T-helper 2 cell (primary cell): ENCODE measurements at places on chromosomes 1 and 21.

DNA sequence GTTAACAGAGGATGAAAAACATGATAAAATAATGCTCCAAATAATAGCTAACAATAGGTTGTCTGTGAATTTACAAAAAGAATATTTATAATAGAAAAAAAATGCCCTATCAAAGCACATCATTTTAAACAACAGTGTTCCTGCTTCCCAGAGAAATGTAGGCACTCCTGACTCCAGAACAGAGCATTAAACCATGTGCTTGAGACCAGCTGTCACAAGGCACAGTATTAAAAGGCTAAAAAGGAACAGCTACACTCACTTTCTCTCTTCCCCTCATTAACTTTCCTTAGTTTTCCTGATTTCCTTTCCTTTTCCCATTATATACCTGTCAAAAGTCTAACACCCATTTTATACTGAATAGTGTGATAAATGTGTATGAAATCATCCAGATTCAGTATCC is 10.9 kb downstream of the VAV3 start:
- no peak for DNase-seq

DNA sequence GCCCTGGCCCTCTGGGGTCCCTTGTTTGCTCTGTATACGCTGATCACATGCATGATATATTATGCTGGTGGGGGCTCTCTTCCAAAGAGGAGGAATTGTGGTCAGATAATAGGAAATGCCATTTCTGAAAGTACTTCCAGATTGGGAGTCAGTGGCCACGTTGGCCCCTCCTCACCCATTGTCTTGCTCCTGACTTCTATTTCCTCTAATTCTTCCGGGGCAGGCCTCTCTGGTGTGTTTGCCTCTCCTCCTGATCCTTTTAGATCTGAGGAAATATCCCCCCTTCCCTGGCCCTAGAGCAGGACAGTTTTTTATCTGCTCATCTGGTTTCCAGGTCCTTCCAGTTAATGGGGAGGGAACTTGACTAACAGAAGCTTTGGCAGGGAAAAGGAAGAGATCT is 2.9 kb downstream of the VANGL2 start:
- DNase-seq: no peak

DNA sequence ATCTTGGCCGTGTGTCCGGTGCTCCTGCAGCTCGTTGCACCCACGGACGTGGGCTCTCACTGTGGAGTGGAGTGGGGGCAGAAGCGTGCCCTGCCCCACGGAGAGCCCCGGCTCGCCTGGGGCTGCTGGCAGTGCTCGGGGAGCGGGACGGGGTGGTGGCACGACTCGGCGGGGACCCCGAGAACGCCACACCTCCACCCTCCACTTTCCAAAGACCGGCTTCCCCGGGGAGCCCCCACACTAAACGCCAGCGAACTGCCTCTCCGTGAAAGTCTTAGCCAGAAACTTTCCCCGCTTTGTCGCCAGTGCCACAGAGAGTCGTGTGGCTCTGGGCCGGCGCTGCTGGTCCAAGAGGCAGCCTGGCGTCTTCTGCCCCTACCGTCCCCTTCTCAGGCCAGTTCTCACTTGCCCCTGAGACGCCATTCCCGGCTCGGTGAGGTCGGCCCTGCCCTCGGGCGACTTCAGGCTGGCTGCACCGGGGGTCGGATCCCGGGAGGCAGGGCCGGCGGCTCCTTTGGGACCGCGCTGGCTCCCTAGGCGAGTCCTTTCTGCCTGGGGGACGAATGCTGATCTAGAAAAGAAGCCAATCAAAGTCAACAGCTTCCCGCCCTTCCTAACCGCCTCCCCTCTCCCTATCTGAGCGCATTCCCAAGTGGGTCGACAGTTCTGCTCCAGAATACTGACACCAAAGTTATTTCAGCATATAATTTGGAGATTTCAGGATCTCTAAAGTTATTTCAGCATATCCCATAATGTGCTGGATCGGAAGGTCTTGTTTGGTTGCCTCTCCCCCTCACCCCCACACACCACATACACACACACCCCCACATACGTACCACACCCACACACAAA is 2.6 kb upstream of the SAMD13 start:
- DNase-seq: no peak

- DNase-seq: peak; percentile 92
Measured at GRCh38 chr21:46425571-46425970, 33.1 kb upstream of the DIP2A start.

- DNase-seq: no peak
Measured at GRCh38 chr1:159707472-159708260, 6.7 kb downstream of the CRP start.

- no peak for DNase-seq
Measured at GRCh38 chr1:85463731-85464496, 1.0 kb downstream of the DDAH1 start.

GRCh38 chr1:230568008-230568407 is 74.3 kb upstream of the COG2 start:
- DNase-seq: no peak

GRCh38 chr1:215273838-215274516 is 191.4 kb downstream of the KCNK2 start:
- no peak for DNase-seq

DNA sequence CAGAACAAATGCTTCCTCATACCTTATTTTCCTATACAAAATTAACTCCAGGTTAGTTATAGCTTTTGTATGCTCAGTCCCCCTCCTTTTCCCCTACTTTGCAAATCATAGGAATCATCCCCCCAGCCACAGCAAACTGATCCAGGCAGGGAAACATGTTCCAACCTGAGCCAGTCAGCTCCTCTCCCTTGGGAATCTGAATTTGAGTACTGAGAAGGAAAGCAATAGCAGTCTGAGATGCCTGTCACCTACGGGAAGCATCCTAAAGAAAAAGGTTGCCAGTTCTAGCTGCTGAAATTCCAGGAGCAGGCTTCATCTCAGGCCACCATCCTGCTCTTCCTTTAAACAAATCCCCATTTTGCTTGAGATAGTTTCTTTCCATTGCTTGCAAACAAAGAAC is 6.9 kb downstream of the ADSS2 start:
- no peak for DNase-seq

DNA sequence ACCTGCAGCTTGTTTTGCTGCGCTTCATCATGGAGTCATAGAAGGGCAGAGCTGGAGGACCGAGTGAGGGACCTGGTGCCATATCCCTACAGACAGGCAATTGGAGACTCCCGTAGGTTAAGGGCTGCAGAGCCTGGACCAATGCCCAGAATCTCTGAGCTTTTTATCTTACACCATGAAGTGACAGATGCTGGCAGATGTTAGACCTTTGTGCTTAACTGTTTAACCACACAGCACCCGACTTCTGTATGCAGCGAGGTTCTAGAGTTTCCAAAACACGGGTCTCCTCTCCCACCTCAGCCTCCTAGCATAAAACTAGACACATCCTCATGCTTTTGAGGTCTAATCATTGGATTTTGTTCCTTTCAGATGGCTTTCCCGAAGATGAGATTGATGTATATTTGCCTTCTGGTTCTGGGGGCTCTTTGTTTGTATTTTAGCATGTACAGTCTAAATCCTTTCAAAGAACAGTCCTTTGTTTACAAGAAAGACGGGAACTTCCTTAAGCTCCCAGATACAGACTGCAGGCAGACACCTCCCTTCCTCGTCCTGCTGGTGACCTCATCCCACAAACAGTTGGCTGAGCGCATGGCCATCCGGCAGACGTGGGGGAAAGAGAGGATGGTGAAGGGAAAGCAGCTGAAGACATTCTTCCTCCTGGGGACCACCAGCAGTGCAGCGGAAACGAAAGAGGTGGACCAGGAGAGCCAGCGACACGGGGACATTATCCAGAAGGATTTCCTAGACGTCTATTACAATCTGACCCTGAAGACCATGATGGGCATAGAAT is 47.6 kb downstream of the B3GALT5 start:
- DNase-seq: no peak

DNA sequence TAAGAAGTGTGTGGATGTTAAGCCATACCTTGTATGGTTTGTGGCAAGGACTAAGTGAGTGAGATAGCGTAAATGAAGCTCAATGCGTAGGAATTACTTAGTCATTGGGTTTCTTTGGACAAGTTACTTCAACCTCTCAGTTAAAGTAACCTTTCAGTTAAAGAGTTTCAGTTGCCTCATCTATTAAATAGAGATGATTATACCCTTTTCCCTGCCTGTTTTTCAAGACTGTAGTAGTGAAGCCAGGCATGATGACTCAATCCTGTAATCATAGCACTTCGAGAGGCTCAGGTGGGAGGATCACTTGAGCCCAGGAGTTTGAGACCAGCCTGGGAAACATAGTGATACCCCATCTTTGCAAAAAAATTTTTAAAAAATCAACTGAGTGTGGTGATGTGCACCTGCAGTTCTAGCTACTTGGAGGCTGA is 6.3 kb downstream of the ZMPSTE24 start:
- no peak for DNase-seq

DNA sequence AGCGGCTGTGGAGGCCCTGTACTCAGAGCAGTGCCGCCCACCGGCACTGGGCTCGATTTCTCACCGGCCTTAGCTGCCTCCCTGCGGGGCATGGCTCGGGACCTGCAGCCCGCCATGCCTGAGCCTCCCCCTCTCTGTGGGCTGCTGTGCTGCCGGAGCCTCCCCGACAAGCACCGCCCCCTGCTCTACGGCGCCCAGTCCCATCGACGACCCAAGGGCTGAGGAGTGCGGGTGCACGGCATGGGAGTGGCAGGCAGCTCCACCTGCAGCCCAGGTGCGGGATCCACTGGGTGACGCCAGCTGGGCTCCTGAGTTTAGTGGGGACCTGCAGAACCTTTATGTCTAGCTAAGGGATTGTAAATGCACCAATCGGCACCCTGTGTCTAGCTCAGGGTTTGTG is 5.2 kb upstream of the SOD1 start:
- DNase-seq: no peak

- no peak for DNase-seq
Measured at GRCh38 chr1:91779548-91780021, 106.4 kb downstream of the TGFBR3 start.
